ENCODE measurements at places on chromosomes 13 and 19.

- no peak for DNase-seq
Observed at GRCh38 chr13:24064371-24064770, 96.1 kb upstream of the SPATA13 start.

- DNase-seq: no peak
Observed at GRCh38 chr13:22839603-22840530, 340.9 kb upstream of the SGCG start.

DNA sequence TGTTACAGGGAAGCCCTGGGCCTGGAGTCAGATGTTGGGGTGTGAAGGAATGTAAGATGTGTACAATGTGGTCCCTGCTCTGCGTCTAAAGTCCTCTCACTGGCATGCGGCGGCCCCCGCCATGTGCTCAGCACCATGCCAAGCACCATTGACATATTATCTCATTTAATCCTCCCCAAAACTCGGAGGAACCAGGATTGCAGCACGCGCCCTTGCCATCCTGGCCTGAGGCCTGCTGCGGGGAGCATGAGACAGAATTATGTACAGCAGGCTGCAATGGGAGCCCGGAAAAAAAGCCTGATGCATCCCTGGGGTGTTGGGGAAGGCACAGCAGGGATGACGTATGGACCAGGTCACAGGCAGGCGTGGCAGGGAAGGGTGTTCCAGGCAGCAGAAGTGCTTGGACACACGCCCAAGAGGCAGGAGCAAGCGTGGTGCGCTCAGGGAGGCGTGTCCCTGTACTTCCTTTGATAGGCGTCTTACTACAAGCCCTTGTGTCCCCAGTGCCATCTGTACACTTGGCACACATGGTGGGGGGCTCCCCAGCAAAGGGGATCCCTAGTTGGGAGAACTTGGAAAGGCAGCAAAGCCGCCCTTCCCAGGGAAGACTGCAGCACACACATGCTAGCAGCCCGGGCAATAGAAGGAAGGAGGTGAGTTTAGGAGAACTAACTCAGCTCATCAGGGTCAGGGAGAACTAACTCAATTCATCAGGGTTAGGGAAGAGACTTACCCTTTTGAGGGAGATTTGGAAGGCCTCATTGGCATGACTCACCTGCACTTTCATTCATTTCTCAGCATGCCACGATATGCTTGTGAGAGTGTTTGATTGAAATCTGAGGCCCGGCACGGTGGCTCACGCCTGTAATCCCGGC is 3.4 kb downstream of the EVI5L start:
- no peak for DNase-seq

DNA sequence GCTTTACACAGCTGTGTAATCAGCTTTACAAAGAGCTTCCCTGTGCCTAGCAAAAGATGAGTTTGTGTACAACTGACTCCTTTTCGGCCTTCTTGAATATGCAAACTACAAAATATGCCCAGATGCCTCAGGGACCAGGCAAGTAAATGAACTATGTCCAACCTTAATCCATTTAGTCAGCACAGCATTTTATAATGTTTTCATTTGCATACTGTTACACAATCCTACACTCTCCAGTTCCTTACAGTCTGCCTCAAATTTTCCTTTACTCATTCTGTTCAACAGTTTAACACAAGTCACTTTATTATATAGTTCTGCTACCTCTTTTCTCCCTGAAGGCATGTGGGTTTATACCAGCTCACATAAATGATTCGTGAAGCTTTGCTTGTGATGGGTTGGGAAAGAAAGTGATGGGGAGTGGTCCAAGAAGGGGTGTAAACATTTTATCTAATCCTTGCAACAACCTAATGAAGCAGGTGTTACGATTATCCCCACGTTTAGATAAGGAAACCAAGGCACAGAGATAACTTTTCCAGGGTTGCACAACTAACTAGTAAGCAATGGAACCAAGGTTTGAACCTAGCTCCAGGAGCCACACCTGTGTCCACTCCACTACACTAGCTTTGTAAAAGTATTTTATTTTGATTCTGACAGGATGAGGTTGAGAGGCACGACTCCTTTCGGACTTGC is 3.3 kb upstream of the USP12 start:
- peak; percentile 74 for DNase-seq

DNA sequence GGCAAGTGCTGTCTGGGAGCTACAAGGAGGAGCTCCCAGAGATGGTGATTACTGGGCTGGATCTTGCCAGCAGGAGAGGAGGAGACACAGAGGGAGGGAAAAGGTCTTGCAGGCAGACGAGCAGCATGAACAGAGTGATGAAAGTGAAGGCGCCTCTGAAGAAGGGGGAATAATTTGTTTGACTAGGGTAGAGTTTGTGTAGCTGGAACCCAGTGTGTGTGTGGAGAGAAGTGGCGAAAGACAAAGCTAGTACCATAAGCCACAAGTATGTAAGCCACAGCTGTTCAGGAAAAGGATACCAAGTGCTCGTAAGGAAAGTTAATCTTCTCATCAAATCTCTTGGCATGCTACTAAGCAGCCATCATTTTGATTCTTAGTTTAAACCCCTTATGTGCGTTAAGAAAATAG is 5.4 kb downstream of the FLT1 start:
- no peak for DNase-seq

GRCh38 chr19:40612831-40613689 is 11.9 kb downstream of the LTBP4 start:
- DNase-seq: no peak

GRCh38 chr13:29428310-29429181 is 166.9 kb downstream of the SLC7A1 start:
- DNase-seq: no peak

DNA sequence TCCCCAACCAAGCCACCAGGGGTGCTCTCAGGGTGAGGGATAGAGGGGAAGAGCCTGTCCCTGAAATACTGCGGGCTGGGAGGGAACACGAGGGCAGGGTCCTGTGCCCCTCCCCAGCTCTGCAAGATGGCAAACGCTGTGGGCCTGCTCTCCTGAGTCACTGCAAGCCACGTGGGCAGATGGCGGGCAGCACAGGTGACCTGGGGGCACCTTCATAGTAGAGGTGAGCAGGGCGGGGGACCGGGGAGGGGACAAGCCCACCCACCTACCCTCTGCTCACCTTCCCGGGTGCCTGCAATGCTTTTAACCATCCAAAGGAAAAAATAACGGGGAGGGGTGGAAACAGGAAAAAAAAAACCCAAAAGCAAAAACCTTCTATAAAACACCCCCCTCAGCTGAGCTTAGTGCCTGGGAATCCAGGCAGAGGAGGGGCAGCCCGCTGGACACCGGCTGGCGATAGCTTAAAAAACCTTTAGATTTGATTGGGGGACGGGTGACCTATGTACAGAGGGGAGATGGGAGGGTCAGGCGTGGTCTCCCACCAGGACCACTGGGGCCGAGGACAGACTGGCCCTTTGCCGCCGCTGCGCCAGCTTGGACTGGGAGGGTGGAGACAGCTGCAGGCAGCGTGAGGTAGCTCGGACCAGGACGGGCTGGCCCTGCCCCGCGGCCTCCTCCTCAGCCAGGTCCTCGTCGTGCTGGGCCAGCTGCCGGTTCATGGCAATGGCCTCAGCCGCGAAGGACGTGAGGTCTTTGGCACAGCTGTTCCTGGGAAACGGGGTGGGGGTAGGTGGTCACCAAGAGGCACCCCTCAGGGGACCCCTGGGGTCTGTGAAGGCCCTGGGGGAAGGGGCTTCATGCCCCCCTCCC is 11.7 kb downstream of the MKNK2 start:
- DNase-seq: no peak

DNA sequence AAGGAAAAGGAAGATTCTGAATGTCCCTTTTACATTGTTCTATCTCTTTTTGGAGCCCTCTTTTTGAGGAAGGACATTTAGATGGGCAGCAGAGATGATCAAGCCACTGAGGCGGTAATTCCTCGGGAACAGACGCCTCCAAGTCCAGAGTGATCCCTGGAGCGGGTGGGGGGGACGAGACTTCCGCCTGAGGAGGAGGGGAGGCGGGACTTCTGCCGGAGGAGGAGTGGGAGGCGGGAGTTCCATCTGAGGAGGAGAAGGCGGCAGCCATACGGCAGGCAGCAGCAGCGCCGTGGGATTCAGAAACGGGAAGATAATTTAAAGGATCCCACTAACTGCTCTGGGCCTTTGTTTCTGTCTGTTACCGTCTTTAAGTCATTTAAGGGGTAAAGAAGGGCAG is 37.6 kb upstream of the CD177 start:
- DNase-seq: no peak

- peak; percentile 73 for DNase-seq
Observed at GRCh38 chr13:46296115-46296822, 84.5 kb downstream of the LRRC63 start.

DNA sequence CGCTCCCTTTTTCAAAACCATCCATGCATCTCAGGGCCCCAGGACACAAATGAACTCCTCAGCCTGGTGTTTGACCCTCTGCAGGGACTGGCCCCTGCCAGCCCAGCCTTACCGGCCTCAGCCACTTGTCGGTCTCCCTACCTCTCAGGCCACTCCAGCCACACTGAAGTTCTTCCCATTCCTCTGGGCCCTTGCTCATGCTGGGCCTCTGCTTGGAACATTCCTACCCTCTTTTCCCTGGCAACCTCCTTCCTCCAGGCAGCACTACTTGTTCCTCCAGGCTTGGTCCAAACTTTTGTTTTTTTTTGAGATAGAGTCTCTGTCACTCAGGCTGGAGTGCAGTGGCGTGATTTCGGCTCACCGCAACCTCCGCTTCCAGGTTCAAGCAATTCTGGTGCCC is 7.6 kb upstream of the EGLN2 start:
- no peak for DNase-seq

DNA sequence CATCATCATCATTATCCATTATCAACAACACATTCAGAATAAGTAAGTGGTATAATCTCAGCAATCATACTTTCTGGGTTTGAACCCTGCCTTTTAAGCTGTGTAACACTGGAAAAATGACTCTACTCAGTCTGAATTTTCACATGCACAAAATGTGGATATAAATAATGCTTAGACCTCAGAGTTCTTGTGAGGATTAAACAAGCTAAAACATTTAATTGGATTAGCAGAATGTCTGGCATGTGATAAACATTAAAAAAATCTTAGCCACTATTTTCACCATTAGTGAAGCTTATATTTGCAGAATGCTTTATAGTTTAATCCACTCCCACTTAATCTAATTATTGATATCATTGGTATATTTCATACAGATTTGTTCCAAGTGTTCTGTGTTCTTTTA is 412.3 kb downstream of the RFC3 start:
- DNase-seq: no peak

DNA sequence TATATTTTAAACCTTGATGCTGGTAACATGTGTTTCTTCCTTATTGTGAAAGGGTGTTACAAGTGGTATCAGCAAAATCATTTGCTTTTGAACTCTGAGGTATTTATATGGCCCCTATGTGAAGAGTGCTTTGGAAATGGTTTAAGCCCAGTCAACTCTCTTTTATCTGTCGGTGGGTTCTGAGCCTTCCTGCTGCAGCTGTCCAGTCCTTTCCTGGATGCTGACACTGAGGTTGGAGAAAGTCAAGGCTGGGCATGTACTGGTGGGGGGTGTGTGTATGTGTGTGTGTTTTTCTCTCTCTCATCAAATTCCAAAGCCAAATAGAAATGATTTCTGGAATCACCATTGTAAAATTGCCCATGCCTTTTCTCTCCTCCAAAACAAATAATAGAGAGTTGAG is 221.2 kb downstream of the LMO7 start:
- no peak for DNase-seq

GRCh38 chr13:30142486-30143211 is 164.7 kb downstream of the KATNAL1 start:
- DNase-seq: peak; percentile 68

DNA sequence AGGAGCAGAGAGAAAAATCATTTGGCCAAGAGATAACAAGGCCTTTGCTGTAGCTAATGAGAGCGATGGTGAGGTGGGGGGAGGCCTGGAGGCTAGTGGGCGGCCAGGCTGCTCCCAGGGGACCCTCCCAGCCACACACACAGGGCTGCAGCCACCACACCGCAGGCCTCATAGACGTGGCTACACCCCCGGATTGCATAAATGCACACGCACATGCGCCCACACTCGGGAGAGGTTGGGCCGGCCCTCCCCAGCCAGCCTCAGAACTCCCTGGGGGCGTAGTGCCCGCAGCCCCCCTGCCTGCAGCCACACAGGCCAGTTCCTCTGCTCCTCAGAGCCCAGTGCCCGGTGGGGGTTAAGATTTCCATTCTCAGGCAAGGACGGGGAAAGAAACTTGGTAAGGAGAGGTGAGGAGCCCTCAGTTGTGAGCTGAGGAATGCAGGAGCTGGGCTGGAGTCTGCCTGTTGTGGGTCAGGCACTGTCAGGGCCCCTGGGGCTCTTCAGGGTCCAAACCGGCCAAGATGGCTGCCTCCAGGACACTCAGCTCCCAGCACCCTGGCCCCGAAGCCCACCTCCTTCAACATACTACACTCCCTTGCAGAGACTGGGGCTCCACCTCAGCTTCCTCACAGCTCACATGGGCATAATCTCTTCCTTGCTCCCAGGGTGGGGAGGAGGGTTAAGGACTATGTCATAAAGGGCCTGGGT is 8.0 kb downstream of the PTH2 start:
- no peak for DNase-seq

DNA sequence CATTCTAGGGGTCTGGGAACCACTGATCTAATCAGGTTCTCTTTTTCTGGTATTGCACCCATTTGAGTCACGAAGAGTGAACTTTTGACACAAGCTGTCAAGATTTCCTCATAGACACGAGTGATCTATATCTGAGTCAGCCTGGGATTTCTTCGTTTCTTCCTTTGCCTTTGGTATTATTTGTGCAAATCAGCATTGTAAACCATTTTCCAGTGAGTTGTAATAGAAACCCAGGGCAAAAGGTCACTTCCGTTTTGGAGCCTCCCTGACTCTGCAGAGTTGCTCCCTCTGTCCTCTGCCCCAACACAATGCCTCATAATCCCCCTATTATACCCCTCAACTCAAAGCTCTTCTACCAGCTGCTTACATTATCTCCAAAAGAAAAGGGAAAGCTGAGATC is 615.1 kb downstream of the EFNB2 start:
- no peak for DNase-seq

- DNase-seq: no peak
Observed at GRCh38 chr13:91659256-91660075, 261.0 kb downstream of the GPC5 start.

GRCh38 chr13:109002934-109003333 is 373.5 kb downstream of the MYO16 start:
- no peak for DNase-seq

GRCh38 chr19:8794823-8795222 is 37.3 kb downstream of the ZNF558 start:
- DNase-seq: no peak

DNA sequence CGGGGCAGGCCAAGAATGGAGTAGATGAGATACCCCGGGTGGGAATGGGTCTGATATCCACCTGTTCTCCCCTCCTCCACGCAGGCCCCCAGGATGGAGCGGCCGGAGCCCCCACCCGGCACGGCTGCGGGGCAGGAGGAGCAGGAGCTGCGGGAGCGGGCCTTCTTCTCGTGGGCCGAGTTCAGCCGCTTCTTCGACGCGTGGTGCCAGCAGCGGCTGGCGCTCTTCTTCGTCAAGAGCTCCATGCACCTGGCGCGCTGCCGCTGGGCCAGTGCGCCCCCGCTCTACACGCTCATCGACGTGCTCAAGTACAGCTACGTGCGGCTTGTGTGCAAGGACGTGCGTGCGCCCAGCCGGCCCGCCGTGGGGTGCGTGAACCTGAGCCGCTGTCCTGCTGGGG is 1.2 kb downstream of the ZSWIM9 start:
- DNase-seq: no peak

GRCh38 chr19:45164577-45165335 is 4.0 kb upstream of the NKPD1 start:
- DNase-seq: no peak
